ENCODE measurements at places on chromosomes 12 and 14.

- DNase-seq: no peak
Observed at GRCh38 chr14:89330236-89331002, 86.6 kb downstream of the FOXN3 start.

- DNase-seq: no peak
Observed at GRCh38 chr14:20970647-20970982, 15.3 kb downstream of the RNASE2 start.

- DNase-seq: no peak
Observed at GRCh38 chr12:92012691-92013090, 133.0 kb downstream of the BTG1 start.

DNA sequence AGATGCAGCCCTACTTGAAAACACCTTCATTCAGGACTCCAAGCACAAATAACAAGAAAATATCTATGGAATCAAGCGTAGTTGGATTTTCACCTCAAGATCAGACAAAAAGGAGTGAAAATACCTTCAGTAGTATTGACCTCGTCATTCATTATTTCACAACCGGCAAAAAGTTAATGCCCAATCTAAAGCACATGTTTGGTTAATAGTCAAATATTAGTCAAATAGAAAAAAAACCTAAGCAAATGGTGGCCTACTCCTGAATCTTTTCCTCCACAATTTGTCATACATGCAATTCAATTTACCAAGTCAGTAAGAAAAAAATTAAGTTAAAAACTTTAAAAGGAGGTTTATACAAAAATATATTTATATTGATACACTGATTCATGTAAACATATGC, 50.0 kb downstream of the SLC38A4 start:
- DNase-seq: no peak

GRCh38 chr12:22257100-22257499, 77.4 kb downstream of the ST8SIA1 start:
- DNase-seq: no peak

DNA sequence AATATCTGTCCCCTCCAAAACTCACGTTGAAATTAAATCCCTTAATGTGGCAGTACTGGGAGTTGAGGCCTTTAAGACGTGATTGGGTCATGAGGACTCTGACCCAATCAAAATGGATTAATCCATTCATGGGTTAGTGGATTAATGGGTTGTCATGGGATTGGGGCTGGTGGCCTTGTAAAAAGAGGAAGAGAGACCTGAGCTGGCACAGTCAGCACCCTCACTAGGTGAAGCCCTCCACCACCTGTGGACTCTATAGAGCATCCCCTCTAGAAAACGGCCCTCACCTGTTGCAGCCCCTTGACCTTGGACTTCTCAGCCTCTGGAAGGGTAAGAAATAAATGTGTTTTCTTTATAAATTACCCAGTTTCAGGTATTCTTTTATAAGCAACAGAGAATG, 53.0 kb downstream of the SPRING1 start:
- no peak for DNase-seq
